ENCODE measurements at places on chromosomes 13 and 19. TPM values are rescaled to one million over a fixed set of nuclear protein-coding genes. Genes with fewer than 3 reads are reported as not detected.

DNA sequence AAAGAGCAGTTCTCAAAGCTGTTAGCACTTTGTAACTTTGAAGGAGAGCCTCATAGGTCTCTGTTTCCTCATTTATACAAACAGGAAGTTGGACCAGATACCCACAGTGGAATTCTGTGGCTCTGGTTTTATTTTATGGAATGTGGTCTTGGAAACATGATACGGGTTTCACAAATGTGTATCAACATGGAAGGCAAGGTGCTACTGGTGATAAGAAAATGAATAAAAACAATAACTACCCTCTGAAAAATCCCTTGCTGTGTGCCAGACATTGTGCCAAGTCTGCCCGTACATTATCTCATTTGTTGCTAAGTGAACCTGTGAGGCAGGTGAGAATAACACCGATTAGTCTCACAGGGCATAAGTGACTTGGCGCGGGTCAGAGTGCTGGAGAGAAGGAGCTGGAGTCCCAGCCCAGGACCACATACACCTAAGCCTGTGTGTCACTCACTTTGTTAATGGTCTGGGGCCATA, 45.0 kb upstream of the RNF113B start:
- no peaks in the 10 kb centered on the region for H3K27me3 ChIP-seq
- no peak for DNase-seq
- H3K27ac ChIP-seq: no peak overlapping the region
- H3K4me1 ChIP-seq: peaks cover 31% of the 10 kb centered on the region
- H3K4me3 ChIP-seq: no peak overlapping the region

GRCh38 chr19:398719-399118, 10.2 kb downstream of the C2CD4C start:
- peaks cover 2% of the 10 kb centered on the region for H3K27me3 ChIP-seq
- no peak overlapping the region for H3K27ac ChIP-seq
- H3K4me1 ChIP-seq: no peaks in the 10 kb centered on the region
- no peak for DNase-seq
- peaks cover 4% of the 10 kb centered on the region for H3K36me3 ChIP-seq

Gene MEF2B
- total RNA-seq: 1.3 TPM

GRCh38 chr19:33296488-33296971, 5.8 kb downstream of the CEBPA start:
- H3K36me3 ChIP-seq: no peaks in the 10 kb centered on the region
- no peak overlapping the region for H3K27ac ChIP-seq
- no peak for DNase-seq
- H3K27me3 ChIP-seq: peaks cover 25% of the 10 kb centered on the region
- H3K4me1 ChIP-seq: peaks cover 13% of the 10 kb centered on the region

DNA sequence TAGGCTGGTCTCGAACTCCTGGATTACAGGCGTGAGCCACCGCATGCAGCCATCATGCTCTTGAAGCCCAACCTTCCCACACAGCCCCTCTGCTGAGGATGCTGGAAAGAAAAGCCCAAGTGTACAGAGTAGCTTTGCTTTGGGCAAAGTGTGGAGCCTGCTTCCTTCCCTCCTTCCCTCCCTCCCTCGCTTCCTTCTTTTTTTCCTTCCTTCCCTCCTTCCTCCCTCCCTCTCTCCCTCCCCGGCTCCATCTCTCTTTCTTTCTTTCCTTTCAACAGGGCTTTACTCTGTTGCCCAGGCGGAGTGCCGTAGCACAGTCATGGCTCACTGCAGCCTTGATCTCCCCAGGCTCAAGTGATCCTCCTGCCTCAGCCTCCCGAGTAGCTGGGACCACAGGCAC, 2.7 kb downstream of the CC2D1A start:
- peaks cover 9% of the 10 kb centered on the region for H3K4me1 ChIP-seq
- H3K27ac ChIP-seq: no peak overlapping the region
- H3K27me3 ChIP-seq: peaks cover 20% of the 10 kb centered on the region
- no peak overlapping the region for H3K4me3 ChIP-seq
- peaks cover 21% of the 10 kb centered on the region for H3K36me3 ChIP-seq
- no peak for DNase-seq

- no peak overlapping the region for H3K4me3 ChIP-seq
- no peaks in the 10 kb centered on the region for H3K36me3 ChIP-seq
- no peak for DNase-seq
- H3K27me3 ChIP-seq: no peaks in the 10 kb centered on the region
- H3K27ac ChIP-seq: no peak overlapping the region
- H3K4me1 ChIP-seq: no peaks in the 10 kb centered on the region
These were observed 480.3 kb downstream of the LIG4 start for GRCh38 chr13:107734891-107735625.

- H3K27ac ChIP-seq: peak overlapping the region; percentile 89
- H3K4me3 ChIP-seq: peak overlapping the region; percentile 91
- peaks cover 17% of the 10 kb centered on the region for H3K36me3 ChIP-seq
- H3K4me1 ChIP-seq: peaks cover 37% of the 10 kb centered on the region
- DNase-seq: peak; percentile 76
- H3K27me3 ChIP-seq: no peaks in the 10 kb centered on the region
These were observed 1.2 kb downstream of the ZC3H4 start for GRCh38 chr19:47112166-47112996.

GRCh38 chr19:29817316-29817715, 5.5 kb downstream of the CCNE1 start:
- no peak overlapping the region for H3K4me3 ChIP-seq
- no peak for DNase-seq
- peaks cover 4% of the 10 kb centered on the region for H3K4me1 ChIP-seq
- H3K27me3 ChIP-seq: peaks cover 5% of the 10 kb centered on the region

DNA sequence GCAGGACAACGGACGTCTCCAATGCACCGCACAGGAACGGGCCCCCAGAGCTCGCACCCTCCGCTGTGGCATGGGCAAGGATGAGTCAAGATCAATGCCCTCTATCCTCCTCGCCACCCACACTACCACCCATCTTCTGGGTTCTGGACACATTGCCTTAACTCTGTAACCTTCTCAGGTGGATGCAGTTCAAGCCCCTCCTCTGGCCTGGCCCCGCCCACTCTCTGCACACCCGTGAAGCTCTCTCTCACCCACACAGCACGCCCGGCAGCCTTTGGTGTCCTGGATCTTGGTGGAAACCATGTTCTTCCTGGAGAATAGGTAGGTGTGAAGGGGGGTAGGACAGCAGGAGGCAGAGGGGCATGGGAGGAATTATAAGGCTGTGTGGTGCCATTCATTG, 20.7 kb downstream of the MAP4K1 start:
- H3K4me1 ChIP-seq: peaks cover 8% of the 10 kb centered on the region
- H3K27me3 ChIP-seq: peaks cover 7% of the 10 kb centered on the region
- H3K27ac ChIP-seq: no peak overlapping the region
- no peaks in the 10 kb centered on the region for H3K36me3 ChIP-seq

DNA sequence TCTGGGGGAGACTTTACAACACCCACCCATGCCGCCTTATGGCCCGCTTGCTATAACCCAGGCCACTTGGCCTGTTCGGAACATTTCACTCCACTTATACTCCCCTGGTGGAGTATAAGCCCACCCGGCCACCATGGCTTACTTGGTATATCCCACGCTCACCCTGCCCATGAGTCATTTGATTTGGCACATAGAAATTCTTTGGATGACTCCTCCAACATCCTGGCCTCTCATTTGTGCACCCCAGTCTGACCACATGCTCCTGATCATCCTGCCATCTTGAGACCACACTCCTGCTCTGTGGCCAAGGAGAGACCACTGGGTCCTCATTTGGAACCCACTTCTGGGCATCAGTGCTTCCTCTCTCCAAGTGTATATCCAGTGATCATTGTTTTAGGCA, 5.2 kb downstream of the SPACA6 start:
- no peak overlapping the region for H3K4me3 ChIP-seq
- H3K36me3 ChIP-seq: peaks cover 20% of the 10 kb centered on the region
- DNase-seq: no peak
- H3K27me3 ChIP-seq: no peaks in the 10 kb centered on the region
- peaks cover 25% of the 10 kb centered on the region for H3K4me1 ChIP-seq
- H3K27ac ChIP-seq: no peak overlapping the region

GRCh38 chr19:54435551-54436016, 13.4 kb upstream of the LENG8 start:
- H3K4me3 ChIP-seq: no peak overlapping the region
- no peaks in the 10 kb centered on the region for H3K36me3 ChIP-seq
- H3K27me3 ChIP-seq: peaks cover 36% of the 10 kb centered on the region
- DNase-seq: peak; percentile 33
- H3K4me1 ChIP-seq: peaks cover 38% of the 10 kb centered on the region

DNA sequence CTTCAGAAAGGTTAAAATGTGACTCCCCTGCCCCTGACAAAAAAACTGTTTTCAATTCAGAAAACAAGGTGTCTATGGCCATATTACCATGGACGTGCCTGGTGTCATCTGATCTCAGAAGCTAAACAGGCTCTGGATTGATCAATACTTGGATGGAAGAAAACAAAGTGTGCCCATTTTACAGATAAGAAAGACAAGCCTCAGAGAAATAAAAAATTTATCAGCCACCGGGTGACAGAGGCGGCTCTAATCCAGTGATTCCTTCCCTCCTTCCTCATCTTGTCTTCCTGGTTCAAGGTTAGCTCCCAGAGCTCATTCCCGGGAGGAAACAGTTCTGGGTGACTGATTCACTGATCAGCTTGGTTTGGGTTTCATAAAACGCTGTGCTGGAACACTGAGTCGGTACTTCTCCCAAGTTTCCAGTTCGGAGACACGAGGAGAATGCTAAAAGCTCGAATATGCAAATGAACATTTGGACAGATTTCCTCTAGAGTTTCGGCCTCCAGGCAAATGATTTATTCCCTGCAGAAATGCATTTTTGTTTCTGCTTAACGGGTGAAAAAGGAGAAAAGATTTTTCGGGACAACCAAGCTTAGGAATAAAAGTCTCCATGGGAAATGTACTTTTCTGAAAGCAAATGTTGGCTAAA, 211.2 kb downstream of the UQCRFS1 start:
- H3K27ac ChIP-seq: peak overlapping the region; percentile 76
- peaks cover 15% of the 10 kb centered on the region for H3K36me3 ChIP-seq
- peaks cover 22% of the 10 kb centered on the region for H3K4me1 ChIP-seq
- H3K4me3 ChIP-seq: no peak overlapping the region
- no peak for DNase-seq
- H3K27me3 ChIP-seq: peaks cover 4% of the 10 kb centered on the region

GRCh38 chr13:49356223-49356622, 87.6 kb downstream of the CAB39L start:
- no peaks in the 10 kb centered on the region for H3K4me1 ChIP-seq
- no peaks in the 10 kb centered on the region for H3K36me3 ChIP-seq
- H3K27me3 ChIP-seq: no peaks in the 10 kb centered on the region
- no peak for DNase-seq
- H3K4me3 ChIP-seq: no peak overlapping the region

DNA sequence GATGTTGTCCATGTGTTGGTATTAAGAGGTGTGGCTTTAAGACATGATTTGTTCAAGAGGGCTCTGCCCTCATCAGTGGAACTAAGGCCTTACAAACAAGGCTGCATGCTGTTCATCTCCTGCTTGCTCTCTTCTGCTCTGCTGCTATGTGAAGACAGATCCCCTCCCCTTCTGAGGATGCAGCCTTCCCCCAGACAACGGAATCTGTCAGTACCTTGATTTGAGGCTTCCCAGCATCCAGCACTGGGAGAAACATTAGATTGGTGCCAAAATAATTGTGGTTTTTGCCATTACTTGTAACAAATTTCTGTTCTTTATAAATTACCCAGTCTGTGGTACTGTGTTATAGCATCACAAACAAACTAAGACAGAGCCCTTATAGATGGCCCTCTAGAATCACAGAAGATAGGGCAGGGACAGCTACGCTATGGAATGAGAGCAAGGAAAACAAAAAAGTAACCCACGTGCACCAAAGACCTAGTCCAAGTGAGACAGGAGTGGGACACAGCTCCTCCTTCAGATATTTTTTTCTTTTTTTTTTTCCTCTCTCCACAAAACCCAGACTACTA, 151.5 kb upstream of the RXFP2 start:
- H3K4me3 ChIP-seq: no peak overlapping the region
- H3K4me1 ChIP-seq: peaks cover 9% of the 10 kb centered on the region
- DNase-seq: no peak

- H3K4me3 ChIP-seq: no peak overlapping the region
- H3K27ac ChIP-seq: no peak overlapping the region
- no peak for DNase-seq
- H3K36me3 ChIP-seq: no peaks in the 10 kb centered on the region
- H3K27me3 ChIP-seq: no peaks in the 10 kb centered on the region
These were observed 334.0 kb downstream of the LIG4 start for GRCh38 chr13:107881362-107881761.

GRCh38 chr19:8127311-8127710, 22.1 kb downstream of the FBN3 start:
- H3K36me3 ChIP-seq: peaks cover 31% of the 10 kb centered on the region
- no peak for DNase-seq
- H3K27ac ChIP-seq: peak overlapping the region; percentile 79
- H3K4me3 ChIP-seq: no peak overlapping the region
- H3K4me1 ChIP-seq: no peaks in the 10 kb centered on the region

DNA sequence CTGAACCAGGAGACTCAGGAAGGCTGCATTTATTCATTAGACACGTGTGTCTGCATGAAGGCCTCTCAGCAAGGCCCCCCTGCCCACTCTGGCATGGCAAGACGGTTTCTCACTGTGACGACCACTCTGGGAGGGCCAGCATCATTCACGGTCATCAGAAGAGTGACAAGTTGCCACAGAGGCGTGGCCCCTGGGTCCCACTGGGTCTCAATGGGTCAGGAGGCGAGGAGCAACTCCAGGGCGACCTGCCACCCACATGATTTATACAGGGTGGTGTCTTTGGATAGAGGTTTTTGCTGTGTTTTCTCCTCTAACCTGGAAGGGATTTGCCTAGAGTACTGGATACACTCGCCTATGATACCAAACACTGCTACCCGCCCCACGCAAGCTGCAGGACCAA, 60.7 kb downstream of the KLF2 start:
- no peak overlapping the region for H3K4me3 ChIP-seq
- H3K4me1 ChIP-seq: no peaks in the 10 kb centered on the region
- no peaks in the 10 kb centered on the region for H3K27me3 ChIP-seq
- H3K27ac ChIP-seq: no peak overlapping the region

Gene BRME1
- total RNA-seq: 7.2 TPM

- no peak for DNase-seq
- H3K27me3 ChIP-seq: no peaks in the 10 kb centered on the region
These were observed 135.7 kb upstream of the SERP2 start for GRCh38 chr13:44237881-44238421.

Gene F7
- 0.26 TPM for total RNA-seq

GRCh38 chr13:25149711-25150110, 22.4 kb downstream of the AMER2 start:
- no peak overlapping the region for H3K27ac ChIP-seq
- DNase-seq: no peak
- no peak overlapping the region for H3K4me3 ChIP-seq
- peaks cover 14% of the 10 kb centered on the region for H3K36me3 ChIP-seq
- peaks cover 45% of the 10 kb centered on the region for H3K4me1 ChIP-seq

Gene LAIR1
- total RNA-seq: 0.37 TPM

Gene MEIOSIN
- 0.11 TPM for total RNA-seq

GRCh38 chr19:17555929-17556813, 722 bp downstream of the COLGALT1 start:
- peaks cover 17% of the 10 kb centered on the region for H3K4me1 ChIP-seq
- peaks cover 13% of the 10 kb centered on the region for H3K36me3 ChIP-seq
- H3K27ac ChIP-seq: no peak overlapping the region

Gene PALM
- total RNA-seq: 25.6 TPM

Gene DBP
- 12.0 TPM for total RNA-seq

Gene F2RL3
- total RNA-seq: 0.14 TPM

All from WTC11 (cell line).